ENCODE measurements at places on chromosomes 12 and 14. TPM values are rescaled to one million over a fixed set of nuclear protein-coding genes. Genes with fewer than 3 reads are reported as not detected.
A peak's percentile ranks its signal among the peaks of the same experiment; 100 is the strongest.

DNA sequence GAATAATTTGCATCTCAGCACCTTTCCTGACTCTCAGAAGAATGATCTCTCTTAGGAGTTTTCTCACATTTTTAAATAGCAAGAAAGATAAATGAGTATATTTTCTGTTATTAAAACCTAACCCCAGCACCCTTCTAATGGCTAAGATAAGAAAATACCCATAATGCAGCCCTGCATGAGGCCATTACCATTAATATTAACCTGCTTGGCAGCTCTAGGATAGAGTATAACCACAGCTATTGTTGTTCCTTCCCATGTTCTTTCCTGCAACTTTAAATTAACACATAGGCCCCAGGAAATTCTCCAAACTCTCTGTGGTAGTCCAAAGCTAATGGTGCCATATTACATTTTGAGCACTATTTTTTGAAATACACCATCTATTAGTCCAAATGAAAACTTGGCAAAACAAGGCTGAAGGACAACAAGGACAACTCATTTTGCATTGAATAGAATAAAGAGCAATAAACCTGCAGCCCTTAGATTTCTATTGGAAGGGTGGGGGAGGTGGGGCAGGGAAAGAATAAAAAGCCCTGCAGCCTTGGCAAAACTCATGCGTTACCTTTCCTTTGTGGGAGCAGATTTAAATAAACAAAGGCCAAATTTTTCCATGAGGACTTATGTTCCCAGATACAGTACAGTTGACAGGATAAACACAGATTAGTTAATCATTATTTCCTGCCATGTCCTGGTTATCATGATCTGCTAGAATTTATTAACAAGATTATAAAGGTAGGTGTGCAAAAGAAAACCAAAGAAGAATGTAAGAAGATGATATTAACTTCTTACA lies 46.9 kb downstream of the BTG1 start:
- DNase-seq: no peak

MYF5 gene
- not detected for total RNA-seq

GRCh38 chr12:25320123-25321006 lies 69.6 kb upstream of the KRAS start:
- no peak for DNase-seq

- peak; percentile 91 for DNase-seq
Measured at GRCh38 chr12:121812320-121812871, 8.6 kb downstream of the SETD1B start.

DNA sequence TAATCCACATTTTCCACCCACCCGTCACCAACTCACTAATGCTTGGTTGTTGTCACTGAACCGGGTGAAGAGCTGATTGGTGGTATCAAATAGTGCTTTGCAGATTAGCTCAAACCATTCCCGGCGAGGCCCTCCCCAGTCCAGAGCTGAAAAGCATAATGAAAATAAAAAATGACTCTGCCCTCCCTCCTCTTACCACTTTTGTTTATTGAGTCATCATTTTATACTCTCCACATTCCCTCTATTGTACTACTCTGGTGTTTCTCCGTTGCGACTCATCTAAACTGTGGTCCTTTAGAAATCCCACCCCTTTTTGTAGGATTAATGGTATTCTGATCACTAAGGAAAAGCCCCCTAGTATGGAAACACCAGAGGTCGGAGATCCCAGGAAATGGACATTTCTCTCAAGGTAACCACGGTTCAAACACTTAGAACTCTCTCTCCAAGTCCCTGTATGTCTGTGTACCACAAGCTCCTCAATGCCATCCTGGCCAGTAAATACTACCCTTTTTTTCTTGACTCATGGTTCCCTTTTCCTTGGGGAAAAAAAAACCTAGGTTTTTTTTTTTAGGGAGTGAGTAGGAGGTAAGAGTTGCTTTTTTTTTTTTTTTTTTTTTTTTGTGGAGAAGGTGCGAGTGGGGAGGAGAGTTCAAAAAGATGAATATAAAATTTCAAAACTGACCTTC lies 42.0 kb downstream of the AREL1 start:
- DNase-seq: no peak

DNA sequence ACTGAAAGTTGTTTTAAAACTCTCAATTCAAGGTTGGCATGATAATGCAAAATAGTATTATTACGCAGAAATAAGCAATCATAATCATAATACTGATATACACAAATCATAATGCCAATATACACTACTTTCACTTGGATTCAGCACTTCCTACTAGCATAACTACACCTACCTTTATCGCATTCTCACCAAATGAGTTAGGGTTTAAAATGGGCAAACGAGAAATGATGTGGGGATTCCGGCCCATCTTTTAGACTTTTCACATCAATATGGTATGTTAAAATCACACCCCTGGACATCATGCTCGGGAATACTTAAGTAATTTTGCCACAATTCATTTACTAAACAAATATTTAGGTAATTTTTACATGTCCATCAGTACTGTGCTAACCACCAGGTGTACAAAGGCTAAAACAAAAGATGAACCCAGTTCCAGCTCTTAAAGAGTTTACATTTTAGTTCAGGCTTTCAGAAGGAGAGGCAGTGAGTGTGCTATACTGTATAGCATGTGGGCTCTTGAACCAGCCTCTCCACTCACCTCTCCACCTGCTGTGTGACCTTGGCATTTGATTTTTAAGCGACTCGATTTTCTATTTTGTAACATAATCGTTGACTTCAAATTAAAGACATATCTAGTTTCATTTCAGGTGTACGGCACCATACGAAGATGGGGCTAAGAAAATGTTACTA lies 1.1 kb upstream of the USP15 start:
- no peak for DNase-seq
